SW 1271 (cell line): ENCODE measurements at places on chromosomes 2 and 18.

DNA sequence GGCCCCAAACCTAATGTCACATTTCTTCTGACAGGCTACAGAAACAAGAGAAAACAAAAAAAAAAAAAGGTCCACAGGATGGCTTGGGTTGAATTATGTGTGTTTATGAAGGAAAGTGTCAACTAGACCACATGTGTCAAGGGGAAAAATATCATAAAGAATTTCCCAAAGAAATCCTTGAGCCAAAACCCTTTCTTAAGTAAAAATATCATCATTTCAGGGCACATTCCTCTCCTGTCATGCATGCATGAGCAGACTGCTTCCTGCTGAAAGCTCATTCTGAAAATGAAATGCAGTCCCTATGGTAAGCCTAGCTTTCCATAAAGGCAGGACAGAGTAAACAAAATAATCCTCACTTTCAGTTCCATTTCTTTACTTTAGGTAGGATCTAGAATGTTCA lies 85.7 kb upstream of the RBBP8 start:
- DNase-seq = no peak

- DNase-seq = no peak
Observed at GRCh38 chr2:99101697-99102096, 39.8 kb upstream of the C2orf15 start.

- DNase-seq = no peak
Observed at GRCh38 chr2:170313347-170313991, 135.5 kb downstream of the MYO3B start.

- no peak for DNase-seq
Observed at GRCh38 chr2:113167962-113168340, 5.8 kb upstream of the PSD4 start.

DNA sequence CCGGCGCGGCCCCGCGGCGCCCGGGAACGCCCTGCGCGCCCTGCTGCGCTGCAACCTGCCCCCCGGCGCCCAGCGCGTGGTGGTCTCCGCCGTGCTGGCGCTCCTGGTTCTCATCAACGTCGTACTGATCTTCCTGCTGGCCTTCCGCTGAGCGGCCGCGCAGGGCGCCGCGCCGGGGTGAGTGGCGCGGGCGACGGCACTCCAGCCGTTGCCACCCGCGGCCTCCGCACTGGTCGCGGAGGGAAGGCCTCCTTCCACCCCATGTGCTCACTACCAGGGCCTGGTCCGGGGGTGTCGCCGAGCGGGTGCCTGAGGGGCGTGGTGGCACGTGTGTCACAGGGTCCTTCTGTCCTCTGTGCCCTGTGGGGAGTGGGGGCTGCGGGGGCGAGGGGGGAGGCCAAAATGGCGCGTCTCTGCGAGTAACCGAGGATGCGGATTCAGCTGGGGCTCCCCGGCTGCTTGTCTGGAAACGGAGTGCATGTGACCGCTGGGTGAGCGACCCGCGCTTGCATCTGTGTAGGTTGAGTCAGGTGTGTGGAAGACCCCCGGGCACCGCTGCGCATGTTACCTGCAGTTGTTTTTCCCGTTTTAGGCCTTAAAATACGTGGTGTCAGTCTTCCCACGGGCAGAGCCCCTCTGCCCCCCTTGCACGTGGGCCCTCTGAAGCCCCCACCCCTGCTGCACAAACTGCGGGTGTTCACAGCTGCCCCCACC lies 58.0 kb downstream of the FAM168B start:
- DNase-seq = no peak

DNA sequence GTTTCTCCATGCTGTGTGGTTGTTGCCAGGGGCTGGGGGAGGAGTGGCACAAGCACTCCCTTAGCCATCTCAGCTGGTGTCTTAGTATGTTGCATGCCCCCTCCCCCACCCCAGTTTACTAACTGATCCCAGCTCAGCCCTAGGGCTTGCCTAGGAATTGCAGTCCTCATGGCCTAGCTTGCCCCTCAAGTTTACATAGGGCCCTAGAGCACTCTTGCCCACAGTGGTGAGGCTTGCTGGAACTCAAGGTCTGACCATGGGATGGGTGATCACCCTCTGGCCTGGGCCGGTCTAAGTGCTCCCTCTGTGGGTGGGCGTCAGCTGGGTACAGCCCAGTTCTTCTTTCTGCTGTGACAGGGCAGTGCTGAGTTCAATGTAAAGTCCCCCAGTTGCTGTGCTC lies 156.1 kb upstream of the PIEZO2 start:
- DNase-seq = no peak

DNA sequence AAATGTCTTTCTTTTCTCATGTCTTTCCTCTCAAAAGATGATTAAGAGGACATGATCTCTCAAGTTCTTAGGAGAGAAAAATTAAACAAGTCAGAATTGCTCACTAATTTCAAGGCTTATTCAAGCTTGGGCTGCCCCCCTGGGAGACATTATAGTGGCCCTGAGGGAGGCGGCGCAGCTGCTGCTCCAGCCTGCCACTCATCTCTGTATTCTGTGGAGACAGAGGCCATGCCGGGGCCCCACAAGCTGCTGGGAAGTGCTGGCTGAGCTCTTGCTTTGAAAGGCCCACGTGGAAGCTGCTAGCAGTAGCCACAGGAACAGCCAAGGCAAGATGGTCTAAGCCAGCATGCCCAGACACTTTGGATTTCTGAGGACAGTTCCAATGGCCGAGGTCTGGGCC lies 267.4 kb downstream of the LNPK start:
- DNase-seq = no peak

DNA sequence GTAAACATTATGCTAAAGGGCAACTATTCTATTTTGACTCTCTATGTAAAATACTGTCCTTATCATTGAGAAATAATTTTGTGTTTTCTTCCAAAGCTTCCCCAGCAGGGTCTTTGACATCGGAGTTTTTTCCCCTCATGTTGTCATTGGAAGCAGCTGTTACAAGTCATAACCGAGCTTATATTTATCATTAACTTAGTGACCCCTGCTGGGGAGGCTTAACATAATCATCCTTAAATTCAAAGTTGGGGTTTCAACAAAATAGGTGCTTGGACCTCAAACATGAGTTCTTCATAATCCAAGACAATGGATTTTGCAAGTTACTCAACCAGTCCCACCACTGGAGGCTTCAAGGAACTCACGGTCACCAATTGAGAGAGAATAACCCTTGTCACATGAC lies 330.9 kb downstream of the DCC start:
- DNase-seq = no peak

DNA sequence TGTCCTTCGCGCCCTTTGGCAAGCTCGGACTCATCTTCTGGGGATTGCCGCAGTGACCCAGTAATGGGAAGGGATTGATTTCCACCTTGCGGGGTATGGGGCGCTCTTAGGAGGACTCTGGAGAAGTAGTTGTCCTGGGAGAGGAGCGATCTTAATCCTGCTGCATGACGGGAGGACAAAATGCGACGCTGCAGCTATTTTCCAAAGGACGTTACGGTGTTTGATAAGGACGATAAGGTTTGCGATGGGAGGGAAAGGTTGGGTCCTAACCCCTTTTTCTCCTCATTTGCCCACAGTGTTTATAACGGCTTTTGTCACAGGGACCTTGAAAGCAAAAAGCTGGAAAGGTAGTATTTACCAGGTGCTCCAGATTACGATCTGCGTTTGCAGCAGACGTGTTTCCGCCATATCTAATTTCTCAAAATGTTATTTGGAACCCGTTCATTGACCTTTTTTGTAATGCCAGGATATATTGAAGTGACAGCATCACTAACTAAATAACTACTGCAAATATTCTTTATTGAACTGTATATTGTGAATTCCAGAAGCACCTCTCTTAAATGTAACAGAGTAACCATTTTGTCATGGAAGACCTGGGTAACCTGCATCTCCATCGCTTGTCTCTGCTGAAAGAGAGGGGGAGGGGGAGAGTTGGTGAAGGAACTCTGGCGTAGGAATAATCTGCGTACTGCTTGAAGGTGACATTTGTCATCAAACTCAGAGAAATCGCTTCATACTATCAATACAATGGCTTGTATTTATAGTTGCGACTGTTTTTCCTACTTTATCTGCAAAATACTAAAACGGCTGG lies 590 bp downstream of the MDH1 start:
- DNase-seq = no peak

- DNase-seq = no peak
Observed at GRCh38 chr2:59456285-59456684, 1097.2 kb downstream of the BCL11A start.

GRCh38 chr2:101821828-101822458 lies 124.4 kb downstream of the MAP4K4 start:
- DNase-seq = no peak

DNA sequence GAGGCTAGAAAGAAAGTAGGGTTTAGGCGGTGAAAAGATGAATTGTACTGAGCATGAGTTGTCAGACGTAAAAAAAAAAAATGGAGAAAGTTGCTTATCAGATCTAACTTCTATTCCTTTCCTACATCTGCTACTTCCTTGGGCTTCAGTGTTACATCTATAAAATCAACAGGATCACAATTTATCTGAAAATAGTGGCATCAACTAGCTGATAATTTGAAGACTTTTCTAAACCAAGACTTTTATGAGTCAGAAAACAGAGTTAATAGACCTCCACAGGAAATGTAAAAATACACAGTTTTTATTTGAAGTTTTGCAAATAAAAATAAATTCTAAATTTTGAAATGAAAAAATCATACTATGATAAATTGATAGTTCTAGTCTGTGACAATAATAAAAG lies 399.8 kb downstream of the GRB14 start:
- DNase-seq = no peak

DNA sequence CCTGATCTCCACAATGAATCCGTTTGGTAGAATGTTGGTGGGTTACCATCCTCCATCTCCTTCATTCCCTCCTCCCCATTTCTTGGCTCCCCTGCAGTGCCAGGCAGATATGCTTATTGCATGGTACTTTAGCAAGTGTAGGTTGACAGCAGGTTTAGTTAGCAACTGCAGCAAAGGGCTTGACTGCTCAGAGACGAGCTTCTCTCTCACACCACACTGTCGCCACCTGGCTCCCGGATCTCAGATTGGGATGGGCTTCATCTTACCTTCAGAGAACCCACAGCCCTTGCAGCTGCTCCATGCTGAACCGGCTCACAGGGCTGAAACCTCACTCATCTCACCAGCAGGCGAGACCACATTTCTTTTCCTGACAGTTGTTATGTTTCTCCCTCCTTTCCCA lies 88.8 kb downstream of the VWA3B start:
- no peak for DNase-seq

DNA sequence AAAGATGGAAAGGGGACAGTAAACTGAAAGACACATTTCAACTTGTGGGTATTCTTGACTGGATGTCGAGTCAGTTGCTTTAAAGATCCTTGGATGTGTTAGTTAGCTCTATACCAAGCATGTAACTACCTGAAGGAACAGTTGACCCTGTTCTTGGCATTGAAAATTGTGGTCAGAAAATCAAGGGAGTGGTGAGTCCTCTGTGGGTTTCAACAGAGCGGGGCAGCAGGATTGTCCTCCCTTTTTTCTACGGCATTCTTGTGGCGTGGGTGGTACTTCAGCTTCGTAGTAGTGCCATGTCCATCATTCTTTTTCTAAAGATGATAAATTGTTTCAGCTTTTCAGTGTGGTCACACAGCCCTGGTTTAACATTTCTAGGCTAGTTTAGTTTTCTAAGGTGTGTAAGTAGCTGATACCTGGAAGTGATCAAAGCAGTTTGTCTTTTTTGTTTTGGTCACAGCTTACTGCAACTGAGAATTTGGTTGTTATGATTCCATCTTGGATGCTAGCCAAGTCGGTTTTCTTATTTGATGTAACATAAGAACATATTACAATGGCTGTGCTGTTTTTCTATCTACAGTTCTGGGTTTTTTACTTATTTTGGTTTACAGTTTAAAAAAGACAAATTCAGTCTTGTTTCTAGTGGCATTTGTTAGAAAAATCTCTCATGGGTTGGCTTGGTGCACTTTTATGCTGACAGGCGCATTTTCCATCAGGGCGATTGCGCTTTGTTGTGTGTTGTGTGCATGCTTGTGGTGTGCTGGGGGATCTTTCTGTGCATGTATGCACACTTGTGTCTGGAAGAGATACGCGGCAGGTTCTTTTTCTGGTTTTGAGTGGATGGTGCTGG lies 84.7 kb downstream of the ZNF407 start:
- no peak for DNase-seq

DNA sequence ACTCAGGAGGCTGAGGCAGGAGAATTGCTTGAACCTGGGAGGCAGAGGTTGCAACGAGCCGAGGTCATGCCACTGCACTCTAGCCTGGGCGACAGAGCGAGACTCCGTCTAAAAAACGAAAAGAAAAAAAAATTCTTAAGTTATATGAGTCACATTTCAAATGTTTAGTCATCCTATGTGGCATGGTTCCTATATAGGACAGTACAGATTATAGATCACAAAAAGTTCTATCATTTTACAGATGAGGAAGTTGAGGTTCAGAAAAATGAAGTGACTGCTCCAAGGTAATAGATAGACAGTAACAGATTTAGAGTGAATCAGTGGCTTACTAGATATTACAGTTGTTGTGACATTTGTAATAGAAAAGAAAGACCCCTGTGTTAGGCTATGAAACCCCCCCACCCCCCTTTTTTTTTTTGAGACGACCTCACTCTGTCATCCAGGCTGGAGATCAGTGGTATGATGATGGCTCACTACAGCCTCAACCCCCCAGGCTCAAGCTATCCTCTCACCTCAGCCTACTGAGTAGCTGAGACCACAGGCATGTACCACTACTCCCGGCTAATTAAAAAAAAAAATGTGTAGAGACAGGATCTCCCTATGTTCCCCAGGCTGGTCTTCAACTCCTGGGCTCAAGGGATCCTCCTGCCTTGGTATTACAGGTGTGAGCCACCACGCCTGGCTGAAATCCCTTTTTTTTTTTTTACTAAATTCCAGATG lies 22.7 kb downstream of the PTPN4 start:
- DNase-seq = no peak

DNA sequence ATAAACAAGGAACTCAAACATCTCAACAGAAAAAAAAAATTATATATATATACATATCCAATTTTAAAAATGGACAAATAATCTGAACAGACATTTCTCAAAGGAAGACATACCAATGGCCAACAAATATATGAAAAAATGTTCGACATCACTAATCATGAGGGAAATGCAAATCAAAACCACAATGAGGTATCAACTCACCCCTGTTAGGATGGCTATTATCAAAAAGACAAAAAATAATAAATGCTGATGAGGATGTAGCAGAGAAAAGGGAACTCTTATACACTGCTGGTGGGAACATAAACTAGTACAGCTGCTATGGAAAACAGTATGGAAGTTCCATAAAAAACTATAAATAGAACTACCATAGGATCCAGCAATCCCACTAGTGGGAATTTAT lies 46.1 kb downstream of the CLASP1 start:
- DNase-seq = no peak

- DNase-seq = no peak
Observed at GRCh38 chr2:21427606-21428005, 303.8 kb downstream of the TDRD15 start.

GRCh38 chr2:72830273-72830672 lies 4.4 kb upstream of the EXOC6B start:
- DNase-seq = no peak

GRCh38 chr2:108133457-108133856 lies 106.3 kb upstream of the SULT1C3 start:
- no peak for DNase-seq

GRCh38 chr2:145931781-145932395 lies 1412.0 kb upstream of the ZEB2 start:
- DNase-seq = no peak

GRCh38 chr2:182179176-182179575 lies 193.5 kb downstream of the PPP1R1C start:
- DNase-seq = no peak

- no peak for DNase-seq
Observed at GRCh38 chr2:200319548-200320337, 13.2 kb downstream of the SPATS2L start.
